ENCODE measurements at places on chromosomes 3 and 15.

- no peak for DNase-seq
These were observed 156.8 kb downstream of the TBC1D5 start for GRCh38 chr3:17585394-17586325.

GRCh38 chr3:195849322-195850074 lies 37.8 kb upstream of the MUC4 start:
- DNase-seq = peak; percentile 53

- no peak for DNase-seq
These were observed 83.7 kb downstream of the ETV5 start for GRCh38 chr3:186025161-186025560.

GRCh38 chr3:100968932-100969906 lies 24.0 kb downstream of the ABI3BP start:
- no peak for DNase-seq

- DNase-seq = no peak
These were observed 160.1 kb downstream of the PDE8A start for GRCh38 chr15:85141726-85142125.

DNA sequence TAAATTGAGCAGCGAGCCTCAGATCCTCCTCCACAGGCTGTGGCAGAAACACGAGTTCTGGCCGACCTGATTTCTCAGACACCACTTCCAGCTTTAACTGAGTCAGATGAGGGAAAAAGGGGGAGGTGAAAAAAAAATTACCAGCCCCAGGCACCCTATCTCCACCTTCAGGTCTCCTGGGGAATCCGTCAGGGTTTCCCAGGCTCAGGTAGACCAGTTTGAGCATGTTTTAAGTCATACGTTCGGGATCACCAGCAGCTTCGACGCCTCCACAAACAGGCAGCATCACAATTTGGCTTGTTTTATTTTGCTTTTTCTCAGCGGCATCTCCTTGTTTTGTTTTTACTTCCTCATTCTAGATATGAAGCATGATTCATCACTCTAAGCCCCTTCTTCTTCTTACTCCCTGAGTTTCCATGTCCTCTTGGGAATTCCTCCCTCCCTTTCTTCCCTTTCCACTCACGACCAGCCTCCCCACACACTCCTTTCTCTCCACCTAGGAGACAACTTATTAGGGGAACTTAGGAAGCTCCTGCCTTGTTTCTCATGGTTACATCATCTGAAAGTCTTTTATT lies 190.1 kb downstream of the ZNF621 start:
- no peak for DNase-seq

GRCh38 chr3:57770009-57770827 lies 14.1 kb downstream of the SLMAP start:
- DNase-seq = no peak

DNA sequence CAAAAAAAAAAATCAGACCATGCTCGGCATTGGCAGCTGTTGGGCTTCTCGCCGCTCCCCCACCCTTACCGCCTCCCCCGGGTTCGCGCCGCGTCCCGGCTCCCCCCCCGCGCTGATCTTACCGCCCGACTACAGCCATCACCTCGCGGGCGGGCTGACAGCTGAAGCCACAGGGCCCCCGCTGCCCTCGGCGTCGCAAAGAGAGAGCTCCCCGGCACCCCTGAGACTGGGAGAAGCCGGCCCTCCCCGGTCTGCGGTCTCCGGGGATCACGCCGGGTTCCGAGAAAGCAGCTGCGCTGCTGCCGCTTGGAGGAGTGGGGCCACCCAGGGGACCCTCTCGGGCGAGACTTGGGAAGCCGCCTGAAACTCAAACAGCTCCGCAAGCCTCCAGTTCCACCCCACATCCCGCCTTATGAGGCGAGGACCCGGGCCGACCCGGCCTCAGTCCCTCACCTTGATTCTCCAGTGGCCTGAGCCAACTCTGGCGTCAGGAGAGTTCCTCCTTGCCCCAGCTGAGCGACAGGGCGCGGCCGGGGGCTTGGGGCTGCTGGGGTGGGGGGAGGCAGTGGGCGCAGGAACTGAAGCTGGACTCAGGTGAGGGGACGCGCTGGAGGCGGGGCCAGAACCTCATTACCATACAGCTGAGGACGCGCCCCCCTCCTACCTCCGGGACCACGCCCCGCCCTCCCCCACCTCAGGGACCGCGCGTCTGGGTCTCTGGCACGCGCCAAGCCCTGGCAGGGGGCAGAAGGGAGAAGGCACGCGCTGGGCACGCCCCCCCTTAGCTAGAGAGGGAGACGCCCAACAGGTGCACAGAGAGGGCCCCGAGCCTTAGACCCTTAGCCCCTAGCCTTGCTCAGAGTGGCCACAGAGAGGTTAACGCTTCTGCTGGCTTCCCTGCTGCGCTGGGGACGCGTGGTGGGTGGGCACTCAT lies 1.0 kb upstream of the DLL4 start:
- no peak for DNase-seq

GRCh38 chr15:61809216-61809615 lies 251.0 kb downstream of the VPS13C start:
- no peak for DNase-seq

Data from testis (tissue), 5 donors.